ENCODE measurements at places on chromosomes 7 and 10.

DNA sequence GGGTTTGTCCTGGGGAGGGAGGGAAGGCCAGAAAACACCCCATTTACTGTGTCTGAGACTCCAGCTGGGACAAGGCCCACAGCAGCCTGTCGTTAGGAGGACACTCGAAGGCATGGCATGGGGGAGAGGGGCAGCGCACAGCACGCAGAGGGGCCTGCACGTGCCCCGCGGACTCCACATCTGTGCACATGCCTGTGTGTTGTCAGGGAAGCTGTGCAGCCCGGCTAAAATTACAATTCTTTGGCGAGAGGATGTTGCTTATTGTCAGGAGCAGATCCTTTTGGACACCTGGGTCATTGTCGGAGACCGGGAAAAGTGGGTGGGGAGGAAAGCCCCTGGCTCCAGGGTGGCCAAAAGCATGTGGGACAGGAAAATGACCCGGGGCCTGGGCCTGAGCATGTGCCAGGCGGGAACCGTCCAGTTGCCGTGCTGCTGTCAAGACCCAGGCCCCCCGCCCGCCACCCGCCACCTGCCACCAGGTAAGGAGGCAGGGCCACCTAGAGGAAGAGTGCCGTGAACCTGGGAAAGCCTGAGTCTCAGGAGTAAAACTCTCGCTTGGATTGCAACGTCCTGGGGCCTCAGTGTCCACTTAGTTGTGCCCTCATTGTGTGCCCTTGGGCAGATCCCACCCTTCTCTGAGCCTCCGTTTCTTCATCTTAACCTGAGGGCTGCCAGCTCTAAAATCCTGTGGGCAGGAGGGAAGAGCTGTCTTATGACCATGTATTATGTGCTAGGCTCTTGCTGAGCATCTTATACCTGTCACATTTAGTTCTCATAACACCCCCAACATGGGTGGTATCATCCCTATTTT is 7.2 kb downstream of the VSIR start:
- DNase-seq: no peak

- peak; percentile 62 for DNase-seq
These were observed 150.5 kb downstream of the THSD7A start for GRCh38 chr7:11681461-11681860.

GRCh38 chr10:34408956-34409355 is 406.1 kb downstream of the PARD3 start:
- no peak for DNase-seq

GRCh38 chr10:548238-548901 is 141.1 kb downstream of the DIP2C start:
- DNase-seq: no peak

DNA sequence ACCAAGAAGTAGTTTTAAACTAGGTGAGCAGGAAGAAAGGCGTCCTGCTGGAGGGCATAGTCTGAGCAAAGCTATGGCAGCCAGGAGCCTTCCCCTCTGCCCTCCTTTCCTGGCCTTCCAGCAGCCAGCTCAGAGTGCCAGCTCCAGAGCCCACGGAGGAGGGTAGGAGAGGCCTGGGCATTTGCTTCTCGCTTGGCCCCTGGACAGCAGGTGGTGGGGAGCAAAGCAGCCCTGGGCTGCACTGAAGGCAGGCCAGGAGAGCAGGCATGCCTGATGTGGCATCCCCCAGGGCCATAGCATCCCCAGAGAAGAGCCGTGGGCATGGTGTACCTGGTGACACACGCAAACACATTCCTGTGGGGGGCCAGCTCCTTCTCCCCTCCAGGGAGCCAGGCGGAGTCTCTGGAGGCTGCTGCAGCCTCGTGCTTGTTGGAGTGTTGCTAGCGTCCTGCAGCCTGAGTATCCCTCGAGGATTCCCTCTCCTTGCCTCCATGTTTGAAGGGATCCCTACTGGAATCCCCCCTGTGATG is 43.9 kb downstream of the CDH23 start:
- DNase-seq: no peak

GRCh38 chr10:103661198-103661950 is 167.9 kb downstream of the NEURL1 start:
- DNase-seq: peak; percentile 95

GRCh38 chr7:107492875-107493274 is 23.0 kb downstream of the GPR22 start:
- no peak for DNase-seq

GRCh38 chr7:116953372-116953905 is at the start of gene ST7:
ST7 (plus strand) TSS chr7:116953501; CDS start chr7:116953541, 40 bp downstream.
- peak; percentile 77 for DNase-seq

- no peak for DNase-seq
These were observed 45.5 kb downstream of the LAMB1 start for GRCh38 chr7:107957436-107957835.

GRCh38 chr10:13704964-13705363 is 118.2 kb downstream of the PRPF18 start:
- DNase-seq: no peak

DNA sequence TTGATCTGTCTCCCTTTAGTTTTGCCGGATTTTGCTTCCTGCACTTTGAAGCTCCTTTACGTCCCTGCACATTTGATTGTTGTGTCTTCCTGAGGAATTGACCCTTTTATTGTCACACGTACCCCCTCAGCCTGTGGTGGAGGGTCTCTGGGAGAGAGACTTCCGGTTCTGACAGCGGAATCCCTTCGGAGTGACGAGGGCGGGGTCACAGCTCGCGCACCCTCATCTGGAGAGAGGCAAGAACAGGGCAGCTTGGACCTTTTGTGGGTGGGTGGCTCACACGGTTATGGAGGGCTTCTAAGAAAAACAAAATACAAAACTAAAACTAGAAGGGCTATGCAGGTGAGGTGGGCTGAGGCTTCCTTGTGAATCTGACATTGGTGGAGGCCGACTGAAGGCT is 26.0 kb downstream of the AMZ1 start:
- no peak for DNase-seq

GRCh38 chr7:100401811-100402210 is 26.7 kb downstream of the ZCWPW1 start:
- no peak for DNase-seq

DNA sequence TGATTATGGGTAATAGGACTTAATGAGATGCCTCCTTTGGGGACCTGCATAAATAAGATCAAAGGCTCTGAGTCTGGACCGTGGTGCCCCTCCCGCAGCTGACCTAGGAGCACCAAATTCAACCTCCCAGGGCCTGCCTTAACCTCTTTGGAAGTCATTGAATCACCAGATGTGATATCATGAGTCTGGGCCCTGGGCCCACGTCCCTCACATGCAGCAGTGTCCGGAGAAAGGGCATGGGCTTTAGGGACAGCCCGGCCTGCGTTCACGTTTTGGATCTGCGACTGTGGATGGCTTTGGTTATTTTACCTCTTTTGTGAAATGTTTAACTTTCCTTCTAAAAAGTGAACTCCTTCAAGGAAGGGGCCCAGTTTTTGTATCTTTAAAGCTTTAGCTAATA is 220.0 kb upstream of the KLF6 start:
- DNase-seq: no peak

GRCh38 chr7:133573554-133574265 is 320.8 kb downstream of the EXOC4 start:
- no peak for DNase-seq

- DNase-seq: peak; percentile 43
These were observed 13.1 kb upstream of the PDK4 start for GRCh38 chr7:95609277-95609971.

DNA sequence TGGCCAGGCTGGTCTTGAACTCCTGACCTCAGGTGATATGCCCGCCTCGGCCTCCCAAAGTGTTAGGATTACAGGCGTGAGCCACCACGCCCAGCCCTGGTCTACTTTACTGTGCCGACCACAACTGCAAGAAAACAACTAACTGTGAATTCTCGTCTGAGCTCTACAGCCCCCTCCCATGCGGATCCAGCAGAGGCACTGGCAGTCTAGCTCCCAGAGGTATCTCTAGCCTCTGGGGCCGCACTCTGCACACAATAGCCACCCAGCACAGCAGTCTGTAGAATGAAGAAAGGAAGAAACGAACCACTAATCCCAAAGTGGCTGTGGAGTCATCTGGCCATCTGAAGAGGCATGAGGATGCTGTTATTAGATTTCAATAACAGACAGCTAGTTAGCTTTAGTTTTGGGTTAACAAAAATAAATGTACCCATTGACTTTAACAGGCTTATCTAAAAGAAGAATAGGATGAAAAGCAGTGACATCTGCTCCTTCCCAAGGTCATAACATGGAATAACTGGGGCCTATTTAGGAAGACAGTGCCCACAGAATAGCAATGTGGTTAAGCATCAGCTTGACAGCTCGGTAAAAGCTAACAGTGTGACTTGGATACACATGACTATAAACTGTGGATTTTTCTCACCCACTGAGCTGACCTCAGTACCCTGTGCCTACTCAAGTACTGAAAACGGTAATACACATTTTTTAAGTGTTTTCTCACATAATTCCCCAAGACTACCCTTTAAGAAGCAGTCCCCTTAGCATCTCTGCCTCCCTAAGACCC is 131.9 kb downstream of the TNS3 start:
- DNase-seq: peak; percentile 69

DNA sequence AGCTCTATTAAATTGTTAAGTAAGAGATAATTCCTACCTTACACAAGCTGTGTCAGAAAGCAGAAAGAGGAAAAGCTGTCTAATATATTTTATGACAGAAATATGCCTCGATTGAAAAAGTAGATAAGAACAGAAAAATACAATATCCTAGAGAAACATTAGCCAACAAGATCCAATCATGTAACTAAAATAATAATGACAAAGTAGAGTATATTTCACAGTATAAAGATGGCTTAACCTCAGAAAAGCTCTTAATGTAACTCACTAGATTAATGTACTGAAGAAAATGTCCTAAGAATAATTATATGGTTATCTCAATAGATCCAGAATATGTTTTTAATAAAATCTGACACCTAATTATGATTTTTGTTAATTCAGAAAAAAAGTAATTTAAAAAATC is 89.8 kb upstream of the HABP2 start:
- no peak for DNase-seq

- DNase-seq: peak; percentile 87
These were observed 117.4 kb downstream of the CABCOCO1 start for GRCh38 chr10:61779950-61780659.

DNA sequence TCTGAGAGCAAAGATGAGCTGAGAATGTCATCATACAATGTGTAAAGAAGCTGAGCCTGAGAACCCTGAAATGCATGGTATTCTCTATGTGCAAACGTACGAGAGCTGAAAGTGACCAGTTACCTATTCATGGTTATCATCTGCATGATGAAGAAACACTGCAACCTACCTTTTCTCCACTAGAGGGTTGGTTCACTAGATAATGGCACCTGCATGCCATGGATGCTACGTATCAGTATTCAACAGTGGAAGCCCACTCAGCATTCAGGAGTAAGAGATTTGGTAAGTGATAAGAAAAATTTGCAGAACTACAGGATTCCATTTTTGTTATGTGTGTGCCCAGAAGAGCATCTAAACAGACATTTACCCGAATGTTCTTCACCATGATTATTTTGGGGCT is 145.4 kb downstream of the PTPRN2 start:
- DNase-seq: no peak

GRCh38 chr10:20871970-20872369 is 25.1 kb downstream of the NEBL start:
- no peak for DNase-seq

DNA sequence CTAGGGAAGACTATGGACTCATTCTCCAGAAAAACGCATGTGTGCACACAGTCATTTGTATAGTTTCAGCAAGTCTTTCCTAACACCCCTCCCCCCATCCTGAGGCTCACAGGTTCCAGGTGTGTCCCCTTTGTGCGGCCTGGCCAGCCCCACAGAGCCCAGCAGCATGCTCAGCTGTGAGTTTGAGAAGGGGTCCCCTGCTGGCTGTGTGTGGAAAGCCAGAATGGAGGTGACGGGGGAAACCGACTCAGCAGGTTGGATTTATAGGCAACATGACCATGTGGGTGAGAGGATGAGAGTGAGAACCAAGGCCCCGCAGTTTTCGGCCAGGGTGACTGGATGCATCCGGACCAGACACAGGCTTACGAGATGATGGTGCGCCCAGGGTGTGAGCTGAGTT is 9.9 kb downstream of the PTPRE start:
- DNase-seq: no peak

DNA sequence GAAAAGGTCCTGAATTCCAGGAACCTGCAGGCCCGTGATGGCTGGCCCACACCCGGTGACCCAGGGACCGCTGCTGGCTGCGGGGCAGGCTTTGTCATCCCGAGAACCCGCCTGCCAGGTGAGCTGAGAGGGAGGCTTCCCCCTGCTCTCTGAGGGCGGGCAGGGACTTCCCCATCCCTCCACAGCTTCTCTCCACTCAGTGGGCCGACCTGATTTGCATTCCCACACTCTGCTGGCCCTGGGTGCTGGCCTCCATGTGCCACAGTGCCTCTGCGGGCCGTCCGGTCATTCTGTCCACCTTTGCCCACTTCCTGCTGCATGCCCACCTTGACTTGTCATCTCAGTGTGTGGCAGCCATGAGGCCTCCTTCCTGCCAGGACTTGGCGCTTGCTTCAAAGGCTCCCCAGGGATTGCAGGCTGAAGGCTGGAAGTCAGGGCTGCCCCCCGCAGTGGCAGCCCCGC is 35.3 kb downstream of the PALD1 start:
- DNase-seq: peak; percentile 32

DNA sequence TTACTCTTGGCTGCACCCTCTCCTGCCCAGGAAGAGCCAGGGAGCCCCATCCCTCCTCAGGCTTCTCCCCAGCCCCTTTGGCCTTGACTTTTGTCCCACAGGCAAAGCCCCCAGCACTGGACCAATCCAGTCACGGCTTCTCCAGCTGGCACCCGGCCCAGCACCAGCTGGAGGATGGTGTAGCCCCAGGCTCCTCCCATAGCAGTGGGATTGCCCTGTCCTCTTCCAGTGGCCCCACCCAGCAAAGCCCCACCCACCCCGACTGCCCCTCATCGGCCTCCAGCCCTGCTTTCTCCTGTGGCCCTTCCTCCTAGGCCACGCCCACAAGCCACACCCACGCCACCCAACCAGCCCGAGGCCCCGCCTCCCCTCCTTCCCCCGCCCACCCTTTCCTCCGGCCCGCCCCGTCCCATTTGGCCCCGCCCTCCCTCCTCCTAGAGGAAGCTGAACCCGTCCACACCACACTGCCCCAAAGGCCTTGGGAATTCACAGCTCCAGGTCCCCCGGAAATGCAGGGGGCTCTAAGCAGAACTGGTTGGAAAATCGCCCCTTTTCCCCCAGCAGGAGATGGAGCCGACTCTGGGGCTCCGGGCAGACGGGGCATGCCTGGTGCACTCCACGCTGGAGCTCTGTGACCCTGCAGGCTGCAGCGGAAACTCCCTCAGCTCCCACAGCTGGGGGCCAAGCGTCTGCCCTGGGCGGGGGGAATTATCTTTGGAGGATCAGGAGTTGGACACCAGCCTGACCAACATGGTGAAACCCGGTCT is 25.2 kb downstream of the GET4 start:
- peak; percentile 90 for DNase-seq

DNA sequence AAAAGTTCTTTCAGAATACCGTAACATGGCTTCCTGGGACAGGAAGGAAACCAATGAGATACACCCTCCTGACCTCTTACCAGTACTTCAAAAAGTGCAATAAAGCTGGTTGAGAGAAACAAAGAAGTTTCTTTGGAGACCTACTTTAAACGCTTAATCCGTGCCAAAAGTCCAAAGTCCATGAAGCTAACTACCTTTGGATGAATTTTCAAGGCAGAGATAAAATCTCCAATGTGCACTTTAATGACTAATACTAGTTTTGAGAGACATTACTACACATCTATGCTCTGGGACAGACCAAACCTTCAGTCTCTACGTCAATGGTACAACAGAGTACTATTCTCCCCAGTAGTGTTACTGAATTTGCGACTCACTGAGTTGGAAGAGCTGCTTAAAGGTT is 46.1 kb downstream of the UBE2H start:
- DNase-seq: no peak

All from fibroblast of skin of scalp (primary cell).